ENCODE measurements at places on chromosomes 7 and 10.

- no peak for DNase-seq
These were observed 59.0 kb downstream of the MTPN start for GRCh38 chr7:135918134-135918533.

DNA sequence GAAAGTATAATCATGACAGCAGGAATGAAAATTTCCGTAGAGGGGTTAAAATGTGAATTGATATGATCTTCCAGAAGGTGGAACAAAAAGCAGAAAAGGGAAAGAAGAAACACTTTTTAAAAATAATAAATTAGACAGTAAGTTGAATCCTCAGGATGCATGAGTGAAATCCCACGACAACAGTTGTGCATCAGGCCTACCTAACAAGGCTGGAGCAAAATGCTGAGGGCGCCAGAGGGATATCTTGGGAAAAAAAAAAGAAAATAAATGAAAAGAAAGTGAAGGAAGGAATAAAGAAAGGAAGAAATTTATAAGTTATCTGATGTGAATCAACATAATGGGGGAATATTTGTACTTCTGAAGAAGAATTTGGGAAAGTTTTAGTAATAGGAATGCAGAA lies 13.0 kb upstream of the HUS1 start:
- DNase-seq: no peak

GRCh38 chr10:51707392-51707791 lies 8.0 kb upstream of the CSTF2T start:
- no peak for DNase-seq

DNA sequence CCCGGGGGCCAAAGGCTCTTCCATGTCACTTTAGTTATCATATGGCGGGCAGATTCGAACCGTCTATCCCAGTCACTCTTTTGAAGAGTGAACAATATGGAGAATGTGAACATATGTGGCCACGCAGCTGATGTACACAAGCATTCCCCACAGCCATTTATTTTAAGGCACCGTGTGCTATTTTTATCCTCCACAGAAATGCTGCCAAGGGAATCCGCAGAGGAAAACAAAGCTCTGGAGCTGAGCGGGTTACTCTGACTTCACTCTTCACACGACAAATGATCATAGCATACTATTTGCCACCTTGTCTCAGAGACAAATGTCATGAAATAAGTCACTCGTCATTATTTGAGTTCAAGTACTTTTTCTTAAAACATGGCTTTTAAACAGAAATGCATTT lies 100.3 kb downstream of the CTBP2 start:
- no peak for DNase-seq

DNA sequence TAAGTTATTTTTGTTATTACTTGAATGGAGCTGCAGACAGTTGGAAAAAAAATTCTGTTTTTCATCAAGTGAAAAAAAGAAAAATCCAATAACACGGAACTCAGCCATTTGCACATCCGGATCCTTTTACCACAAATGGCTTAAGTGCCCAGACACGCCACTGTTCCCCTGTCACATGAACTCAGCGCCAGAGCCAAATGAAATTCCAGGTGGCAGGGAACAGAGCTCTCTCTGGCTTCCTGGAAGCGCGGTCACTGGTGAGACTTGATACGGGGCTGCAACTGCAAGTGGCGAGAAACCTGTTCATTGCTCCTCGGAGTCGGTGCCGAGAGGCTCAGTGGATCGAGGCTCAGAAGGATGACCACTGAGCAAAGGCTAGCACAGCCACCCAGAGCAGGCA lies 60.8 kb upstream of the NPTX2 start:
- no peak for DNase-seq

Data from activated CD8-positive, alpha-beta memory T cell treated with anti-CD3 and anti-CD28 coated beads for 48 hours (primary cell).